ENCODE measurements at places on chromosomes 3 and 15.

DNA sequence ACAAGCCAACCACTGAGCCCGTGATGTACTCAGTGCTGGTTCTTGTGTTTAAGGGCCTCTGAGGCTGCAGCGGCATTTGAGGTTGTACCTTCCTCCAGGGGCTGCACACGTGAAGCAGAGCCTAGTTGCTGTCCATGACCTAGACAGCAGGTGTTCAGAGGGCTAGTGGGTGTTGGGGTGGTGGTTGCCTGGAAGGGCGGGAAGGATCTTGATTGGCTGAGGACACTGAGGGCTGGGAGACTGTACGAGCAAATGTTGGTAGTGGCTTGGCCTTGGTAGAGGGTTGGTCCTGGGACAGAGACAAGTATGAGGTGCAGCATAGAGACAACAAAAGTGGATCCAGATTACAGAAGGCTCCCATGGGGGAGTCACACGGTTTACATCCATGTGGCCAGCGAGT, 17.0 kb upstream of the HES1 start:
- DNase-seq: no peak

DNA sequence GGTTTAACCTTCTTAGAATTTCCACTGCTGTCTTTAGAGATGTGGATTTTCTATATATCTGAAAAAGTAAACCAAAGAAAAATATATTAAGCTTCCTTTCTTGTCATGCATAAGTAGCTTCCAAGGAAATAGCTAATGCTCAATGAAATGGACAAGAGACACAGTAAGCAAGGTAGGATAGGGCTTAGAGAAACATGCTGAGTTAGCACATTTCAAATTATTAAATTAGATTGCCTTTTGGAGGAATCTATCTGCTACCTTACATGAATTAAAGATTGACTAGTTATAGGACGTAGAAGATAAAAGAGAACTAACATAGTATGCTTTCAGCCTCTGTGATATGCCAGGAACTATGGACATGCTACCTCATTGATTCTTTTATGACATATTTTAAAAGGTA, 824.6 kb downstream of the TUSC7 start:
- no peak for DNase-seq

GRCh38 chr15:87734571-87735373, 521.8 kb downstream of the NTRK3 start:
- DNase-seq: no peak

DNA sequence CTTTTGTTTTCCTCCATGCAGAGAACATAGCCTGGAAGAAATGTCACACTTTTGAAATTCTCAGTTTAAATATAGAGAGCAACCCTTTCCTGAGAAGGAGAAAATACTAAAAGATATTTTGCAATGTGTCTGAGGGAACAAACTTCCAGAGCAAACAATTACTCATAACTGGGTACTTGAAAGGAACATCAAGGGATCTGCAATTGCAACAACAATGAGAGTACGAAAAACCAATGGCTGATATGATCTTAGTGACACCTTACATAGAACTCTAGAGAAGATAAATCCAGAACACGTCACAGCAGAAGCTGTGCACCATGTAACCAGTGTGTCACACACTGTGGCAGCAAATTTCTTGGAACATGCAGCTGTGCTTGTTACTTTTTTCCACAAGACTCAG, 14.6 kb upstream of the ARPP21 start:
- DNase-seq: no peak

- DNase-seq: no peak
These were observed 10.6 kb downstream of the B4GALT4 start for GRCh38 chr3:119230071-119230470.

- no peak for DNase-seq
These were observed 54.7 kb downstream of the LRRC28 start for GRCh38 chr15:99305761-99306505.

DNA sequence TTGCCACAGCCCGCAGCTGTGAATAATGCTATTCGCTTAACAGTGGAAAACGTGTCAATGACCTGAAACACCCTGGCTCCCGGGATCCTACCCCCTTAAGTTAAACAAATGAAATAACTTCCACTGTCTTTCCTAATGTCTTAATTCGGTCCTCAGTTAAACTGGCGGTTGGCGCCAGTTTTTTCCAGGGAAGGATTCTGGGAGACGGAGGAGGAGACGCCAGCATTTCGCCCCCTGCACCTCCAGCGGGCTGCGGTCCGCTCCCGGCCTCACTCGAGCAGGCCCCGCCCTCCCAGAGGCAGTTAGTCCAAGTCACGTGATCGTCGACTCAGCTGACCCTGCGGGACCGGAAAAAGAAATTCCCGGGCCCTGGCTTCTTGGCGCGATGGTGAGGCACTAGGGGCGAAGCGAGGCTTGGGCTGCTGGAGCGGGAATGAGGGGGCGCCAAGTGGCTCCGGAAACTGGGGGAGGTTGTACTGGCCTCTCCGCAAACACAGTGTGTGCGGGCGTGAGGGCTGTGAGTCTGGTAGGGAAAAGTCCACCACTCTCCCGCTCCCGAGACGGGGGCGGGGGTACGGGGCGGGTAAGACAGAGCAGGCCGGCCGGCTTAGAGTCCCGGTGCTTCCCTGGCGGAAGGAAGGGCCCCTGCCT, at the start of gene COMMD4:
Gene COMMD4, plus strand, starts transcription at position 359 of the 651 bp plus-strand sequence. Its CDS starts 27 bp downstream, at position 386.
- DNase-seq: peak; percentile 98

DNA sequence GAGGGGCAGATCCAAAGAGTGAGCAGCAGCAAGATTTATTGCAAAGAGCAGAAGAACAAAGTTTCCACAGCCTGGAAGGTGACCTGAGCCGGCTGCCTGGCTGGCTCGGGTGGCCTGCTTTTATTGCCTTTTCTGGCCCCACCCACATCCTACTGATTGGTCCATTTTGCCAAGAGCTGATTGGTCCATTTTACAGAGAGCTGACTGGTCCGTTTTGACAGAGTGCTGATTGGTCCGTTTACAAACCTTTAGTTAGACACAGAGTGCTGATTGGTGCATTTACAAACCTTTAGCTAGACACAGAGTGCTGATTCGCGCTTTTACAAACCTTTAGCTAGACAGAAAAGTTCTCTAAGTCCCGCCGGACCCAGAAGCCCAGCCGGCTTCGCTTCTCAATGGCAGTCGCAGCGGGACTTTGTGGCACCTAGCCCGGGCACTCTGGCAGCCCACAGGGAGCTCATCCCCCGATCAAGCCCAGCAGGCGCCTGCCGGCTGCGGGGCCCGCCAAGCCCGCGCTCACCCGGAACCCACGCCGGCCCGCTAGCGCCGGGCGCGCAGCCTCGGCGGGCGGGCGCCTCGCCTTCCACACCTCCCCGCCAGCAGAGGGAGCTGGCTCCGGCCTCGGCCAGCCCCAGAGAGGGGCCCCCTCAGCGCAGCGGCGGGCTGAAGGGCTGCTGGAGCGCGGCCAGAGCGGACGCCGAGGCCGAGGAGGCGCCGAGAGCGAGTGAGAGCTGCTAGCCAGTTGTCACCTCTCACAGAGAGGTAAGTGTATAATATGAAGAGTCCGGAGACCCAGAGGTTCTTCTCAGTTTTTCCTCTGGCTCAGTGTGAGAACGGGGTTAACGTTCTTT, 339.2 kb downstream of the CHL1 start:
- no peak for DNase-seq

GRCh38 chr15:27077790-27078189, 106.8 kb downstream of the GABRG3 start:
- DNase-seq: no peak

DNA sequence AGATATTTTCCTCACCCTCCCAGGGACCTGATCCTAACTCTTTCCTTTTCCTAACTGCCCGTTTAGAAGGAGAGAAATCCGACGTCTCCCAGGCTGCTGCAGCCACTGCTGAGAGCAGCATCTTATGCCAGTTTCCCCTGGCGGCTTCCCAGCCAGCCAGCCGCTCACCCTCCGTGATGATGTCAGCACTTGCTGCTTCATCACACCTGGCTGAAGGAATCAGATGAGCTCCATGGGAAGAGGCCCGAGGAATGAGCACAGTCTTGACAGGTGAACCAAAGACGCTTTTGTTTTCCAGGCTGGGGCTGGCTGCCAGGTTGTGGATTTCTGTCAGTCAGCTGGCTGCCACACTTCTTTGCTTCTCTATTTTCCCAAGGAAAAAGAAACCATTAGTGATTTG, 445.1 kb upstream of the RBMS3 start:
- DNase-seq: peak; percentile 9

GRCh38 chr3:12004741-12005513, 739 bp downstream of the SYN2 start:
- no peak for DNase-seq

GRCh38 chr3:138549179-138549977, 44.7 kb downstream of the CEP70 start:
- DNase-seq: no peak

DNA sequence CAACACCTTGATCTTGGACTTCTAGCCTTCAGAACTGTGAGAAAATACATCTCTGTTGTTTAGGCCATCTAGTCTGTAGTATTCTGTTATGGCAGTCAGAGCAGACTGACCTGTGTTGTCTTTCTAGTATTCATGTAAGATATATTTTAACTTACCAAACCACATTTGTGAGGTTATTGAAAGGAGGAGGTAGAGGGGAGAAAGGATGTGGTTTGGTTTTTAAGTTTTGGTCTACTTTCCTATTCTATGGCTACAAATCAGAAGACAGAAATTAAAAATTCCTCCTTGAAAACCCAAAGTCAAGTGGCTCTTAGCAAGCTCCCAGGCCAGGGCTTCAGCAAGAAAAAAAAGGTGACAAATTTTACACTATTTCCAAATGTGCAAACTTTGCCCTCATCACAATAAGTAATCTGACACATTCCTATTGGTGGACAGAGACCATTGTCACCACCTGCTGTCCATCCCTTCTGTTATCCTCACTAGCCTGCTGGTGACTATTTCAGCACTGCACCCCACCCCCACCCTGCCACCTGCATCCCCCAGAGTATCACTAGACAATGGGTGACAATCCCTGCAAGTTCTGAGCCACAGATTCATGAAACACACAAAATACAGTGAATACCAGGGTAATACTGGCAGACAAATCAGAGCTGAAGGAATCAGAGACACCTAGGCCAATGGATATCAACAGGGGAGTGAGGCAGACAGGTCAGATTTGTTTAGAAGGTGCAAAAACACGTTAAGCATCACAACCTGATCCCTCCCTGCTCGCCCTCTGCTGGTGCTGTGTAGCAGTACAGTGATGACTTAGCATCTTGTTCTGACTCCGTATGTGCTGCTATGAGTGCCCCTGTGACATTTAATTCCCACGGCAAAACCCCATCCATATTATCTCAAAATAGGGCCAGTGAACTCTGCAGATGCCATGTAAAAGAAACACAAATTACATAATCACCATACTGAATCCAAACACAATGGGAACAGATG, 79.0 kb upstream of the DCLK3 start:
- peak; percentile 38 for DNase-seq

- peak; percentile 28 for DNase-seq
These were observed 1.8 kb downstream of the GSK3B start for GRCh38 chr3:120092474-120092873.

DNA sequence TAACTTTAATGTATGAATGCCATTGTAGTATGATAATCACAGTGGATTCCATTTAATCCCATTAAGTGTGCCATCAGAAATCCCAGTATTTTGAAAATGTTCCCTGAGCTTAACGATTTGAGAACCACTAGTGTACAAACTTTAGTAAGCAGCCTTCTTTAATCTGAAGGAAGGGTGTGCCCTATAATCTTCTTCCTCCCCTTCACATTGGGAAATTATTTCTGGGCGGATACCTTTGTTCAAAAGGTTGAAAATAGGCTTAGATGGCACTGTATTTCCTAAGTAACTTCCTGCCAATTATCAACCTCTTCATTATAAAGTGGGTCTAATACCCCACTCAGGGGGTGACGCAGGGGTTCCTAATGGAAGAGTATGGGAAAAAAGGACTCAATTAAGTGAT, 62.4 kb downstream of the GTPBP8 start:
- no peak for DNase-seq

DNA sequence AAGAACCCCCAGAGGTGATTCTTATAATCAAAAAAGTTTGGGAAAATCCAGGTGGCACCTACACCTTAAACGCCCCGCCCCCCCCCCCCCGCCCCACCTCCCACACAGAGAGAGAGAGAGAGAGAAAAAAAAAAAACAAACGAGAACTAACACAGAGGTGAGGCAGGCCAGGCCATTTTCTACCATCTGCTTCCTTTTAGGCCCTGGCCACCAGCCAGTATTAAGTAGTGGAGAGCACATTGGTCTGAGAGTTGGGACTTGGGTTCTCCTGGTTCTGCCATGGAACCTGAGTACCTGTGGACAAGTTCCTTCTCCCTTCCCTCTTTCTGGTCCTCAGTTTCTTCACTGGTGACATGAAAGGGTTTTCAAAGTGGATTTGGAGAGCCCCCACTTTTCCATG, 60.6 kb downstream of the SLC6A11 start:
- no peak for DNase-seq

- peak; percentile 34 for DNase-seq
These were observed 401.5 kb upstream of the PROK2 start for GRCh38 chr3:72186400-72186855.

DNA sequence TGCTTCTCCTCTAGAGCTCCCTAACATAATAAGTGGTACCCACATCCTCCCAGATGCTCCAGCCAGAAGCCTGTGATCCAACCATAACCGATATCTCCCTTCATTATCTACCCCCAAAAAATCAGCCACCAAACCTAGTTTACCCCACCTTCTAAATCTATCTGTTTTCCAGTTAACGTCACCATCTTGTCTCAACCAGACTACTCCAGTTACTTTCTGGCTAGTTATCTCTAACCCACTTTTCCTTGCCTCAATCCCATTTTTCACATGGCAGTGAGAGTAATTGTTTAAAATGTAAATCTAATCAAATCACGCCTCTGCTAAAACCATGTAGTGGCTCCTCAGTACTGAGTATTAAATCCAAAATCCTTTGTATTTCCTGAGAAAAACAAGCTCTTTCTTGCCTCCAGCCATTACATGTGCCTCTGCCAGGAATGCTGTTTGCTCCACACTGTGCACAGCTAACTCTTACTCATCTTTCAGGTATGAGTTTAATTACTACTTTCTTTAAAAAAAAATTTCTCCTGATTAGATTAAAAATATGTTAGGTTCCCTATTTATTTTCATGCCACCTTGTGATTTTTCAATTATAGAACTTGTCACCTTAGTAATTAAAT, 15.4 kb downstream of the CCDC54 start:
- peak; percentile 76 for DNase-seq

DNA sequence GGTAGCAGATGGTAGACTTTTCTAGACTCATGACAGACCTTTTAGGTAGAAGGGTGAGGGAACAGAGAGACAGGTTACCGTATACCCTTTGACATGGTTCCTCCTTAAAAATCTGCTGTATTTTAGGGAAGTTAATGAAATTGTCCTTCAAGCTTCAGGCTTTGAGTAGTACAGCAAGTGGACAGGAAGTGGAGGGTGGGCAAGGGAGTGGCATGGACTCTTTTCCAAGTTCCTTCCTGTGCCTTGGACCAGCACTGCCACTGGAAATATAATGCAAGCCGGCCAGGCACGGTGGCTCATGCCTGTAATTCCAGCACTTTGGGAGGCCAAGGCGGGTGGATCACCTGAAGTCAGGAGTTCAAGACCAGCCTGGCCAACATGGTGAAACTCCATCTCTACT, 156.1 kb upstream of the LRRFIP2 start:
- DNase-seq: no peak

- no peak for DNase-seq
These were observed 53.9 kb upstream of the PCSK6 start for GRCh38 chr15:101543431-101543830.

DNA sequence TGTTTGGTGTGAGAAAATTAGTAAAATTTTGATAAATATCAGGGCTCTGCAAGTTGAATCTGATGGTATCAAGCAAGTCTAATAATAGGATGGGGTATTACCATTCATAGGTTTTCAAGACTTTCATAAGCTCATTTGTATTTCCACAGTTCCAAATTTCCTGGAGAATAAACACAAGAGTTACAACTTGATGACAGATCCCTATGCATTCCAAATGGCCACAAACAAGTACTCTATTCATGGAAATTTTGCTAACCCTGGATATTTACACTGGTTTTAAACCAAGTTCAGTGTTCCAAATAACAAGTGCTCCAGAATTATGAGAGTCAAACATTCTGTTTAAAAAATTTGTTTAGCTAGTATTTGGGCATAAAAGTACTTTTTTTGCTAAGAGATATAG, 75.0 kb upstream of the CNTN6 start:
- DNase-seq: no peak
